ENCODE measurements at places on chromosomes 12 and 14. TPM values are rescaled to one million over a fixed set of nuclear protein-coding genes. Genes with fewer than 3 reads are reported as not detected.
A peak's percentile ranks its signal among the peaks of the same experiment; 100 is the strongest.

DNA sequence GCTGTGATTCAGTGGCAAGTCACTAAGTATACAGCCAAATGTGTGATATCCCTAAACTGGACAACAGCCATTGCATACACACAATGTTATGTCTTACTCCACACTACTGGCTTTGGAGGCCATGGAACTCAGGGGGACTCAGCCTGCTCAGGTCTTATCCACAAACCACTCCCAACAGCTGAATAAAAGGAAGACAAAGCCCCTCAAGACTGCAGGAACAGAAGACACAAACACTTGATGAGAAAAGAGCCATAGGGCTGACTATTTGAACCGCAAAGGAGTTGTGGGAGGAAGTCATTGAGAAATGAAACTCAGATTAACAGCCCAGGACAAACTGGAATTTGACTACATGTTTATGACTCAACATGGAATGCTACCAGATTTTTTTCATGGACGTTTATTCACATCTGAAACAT lies 40.9 kb downstream of the PTGER2 start:
- DNase-seq = no peak

- no peak for DNase-seq
Measured at GRCh38 chr12:121723200-121723599, 10.6 kb downstream of the TMEM120B start.

GRCh38 chr14:24269368-24269767 lies 2.0 kb downstream of the RABGGTA start:
- no peak for DNase-seq

GRCh38 chr12:49673446-49674317 lies 33.5 kb downstream of the FMNL3 start:
- DNase-seq = peak; percentile 44

The PLEKHG7 gene
- total RNA-seq = not detected
